ENCODE measurements at places on chromosomes 7 and 10. TPM values are rescaled to one million over a fixed set of nuclear protein-coding genes. Genes with fewer than 3 reads are reported as not detected.

Gene ACTL6B
- total RNA-seq: not detected

DNA sequence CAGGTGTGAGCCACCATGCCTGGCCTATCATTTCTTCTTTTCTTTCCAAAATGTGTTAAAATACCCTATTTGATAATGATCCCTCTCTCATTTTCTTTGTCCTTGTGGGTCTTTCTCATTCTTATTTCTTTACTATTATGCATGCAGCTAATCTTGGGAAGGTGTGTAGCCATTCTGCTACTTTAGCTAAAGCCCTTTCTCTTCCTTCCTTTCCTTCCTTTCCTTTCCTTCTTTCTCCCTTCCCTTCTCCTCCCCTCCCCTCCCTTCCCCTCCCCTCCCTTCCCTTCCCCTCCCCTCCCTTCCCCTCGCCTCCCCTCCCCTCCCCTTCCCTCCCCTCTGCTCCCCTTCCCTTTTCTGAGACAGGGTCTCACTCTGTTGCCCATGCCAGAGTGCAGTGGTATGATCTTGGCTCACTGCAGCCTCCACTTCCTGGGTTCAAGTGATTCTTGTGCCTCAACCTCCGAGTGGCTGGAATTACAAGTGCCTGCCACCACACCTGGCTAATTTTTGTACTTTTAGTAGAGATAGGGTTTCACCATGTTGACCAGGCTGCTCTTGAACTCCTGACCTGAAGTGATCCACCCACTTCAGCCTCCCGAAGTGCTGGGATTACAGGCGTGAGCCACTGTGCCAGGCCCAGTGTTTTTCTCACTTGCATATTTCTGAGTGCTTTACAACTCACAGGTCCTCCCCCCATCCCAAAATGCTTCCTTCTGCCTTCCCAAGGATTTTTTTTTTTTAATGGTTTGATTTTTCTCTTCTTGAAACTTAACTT, 42.3 kb downstream of the HIP1 start:
- no peaks in the 10 kb centered on the region for H3K36me3 ChIP-seq
- H3K4me3 ChIP-seq: no peak overlapping the region
- DNase-seq: no peak
- H3K27ac ChIP-seq: no peak overlapping the region
- no peaks in the 10 kb centered on the region for H3K27me3 ChIP-seq
- no peaks in the 10 kb centered on the region for H3K4me1 ChIP-seq

DNA sequence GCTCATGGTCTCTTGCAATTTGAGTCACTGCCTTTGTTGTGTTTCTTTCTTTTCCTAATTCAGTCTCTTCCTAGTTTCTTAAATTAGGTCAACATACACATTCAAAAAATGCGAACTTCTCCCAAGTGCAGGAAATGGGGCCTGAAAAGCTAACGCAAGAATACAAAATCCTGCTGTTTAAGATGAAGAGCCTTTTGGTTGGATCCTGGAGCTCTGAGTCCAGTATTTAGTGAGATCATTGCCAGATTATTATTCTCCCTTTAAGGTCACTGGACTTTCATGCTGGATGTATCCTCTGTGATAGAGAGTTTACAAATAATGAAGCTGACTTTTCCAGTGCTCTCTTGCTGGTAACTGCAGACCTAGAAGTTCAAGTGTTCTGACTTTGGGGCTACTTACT, 401.9 kb upstream of the MKI67 start:
- H3K4me1 ChIP-seq: no peaks in the 10 kb centered on the region
- peaks cover 43% of the 10 kb centered on the region for H3K27me3 ChIP-seq
- H3K36me3 ChIP-seq: no peaks in the 10 kb centered on the region
- H3K27ac ChIP-seq: no peak overlapping the region
- no peak overlapping the region for H3K4me3 ChIP-seq

DNA sequence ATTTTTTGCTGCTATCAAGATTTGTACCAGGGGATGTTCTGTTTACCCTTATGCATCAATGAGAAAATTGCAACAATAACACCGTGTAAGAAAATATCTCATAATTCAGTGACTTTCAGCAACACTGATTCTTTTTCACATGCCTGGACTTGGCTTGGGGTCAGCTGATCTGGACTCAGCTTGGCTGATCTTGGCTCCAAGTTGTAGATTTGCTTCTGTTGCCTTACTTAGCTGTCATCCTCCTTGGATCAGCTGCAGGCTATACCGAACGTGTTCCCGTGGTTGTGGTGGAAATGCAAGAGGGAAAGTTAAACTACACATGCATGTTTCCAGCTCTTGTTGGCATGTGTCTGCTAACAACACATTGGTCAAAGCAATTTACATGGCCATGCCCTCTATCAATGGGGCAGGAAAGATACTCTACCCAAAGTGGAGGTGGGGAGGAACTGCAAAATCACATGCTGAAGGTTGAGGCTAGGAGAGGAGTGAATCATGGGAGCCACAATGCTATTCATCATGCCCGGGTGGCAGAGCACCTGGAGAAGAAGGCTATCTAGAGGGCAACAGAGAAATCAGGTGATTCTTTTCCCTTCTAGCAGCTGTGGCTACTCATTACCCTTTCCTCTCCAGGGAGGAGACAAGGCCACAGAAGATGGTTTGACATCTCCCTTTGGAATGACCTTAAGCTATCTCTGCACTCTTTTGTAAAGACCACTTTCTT, 1276.3 kb upstream of the AUTS2 start:
- no peaks in the 10 kb centered on the region for H3K36me3 ChIP-seq
- no peaks in the 10 kb centered on the region for H3K27me3 ChIP-seq
- H3K4me3 ChIP-seq: no peak overlapping the region
- H3K27ac ChIP-seq: peak overlapping the region; percentile 49
- peaks cover 24% of the 10 kb centered on the region for H3K4me1 ChIP-seq

- H3K27ac ChIP-seq: no peak overlapping the region
- peaks cover 6% of the 10 kb centered on the region for H3K4me1 ChIP-seq
- no peak overlapping the region for H3K4me3 ChIP-seq
- H3K36me3 ChIP-seq: no peaks in the 10 kb centered on the region
Measured at GRCh38 chr7:151877911-151878835, 1.3 kb upstream of the PRKAG2 start.

Gene PAPOLB
- not detected for total RNA-seq

DNA sequence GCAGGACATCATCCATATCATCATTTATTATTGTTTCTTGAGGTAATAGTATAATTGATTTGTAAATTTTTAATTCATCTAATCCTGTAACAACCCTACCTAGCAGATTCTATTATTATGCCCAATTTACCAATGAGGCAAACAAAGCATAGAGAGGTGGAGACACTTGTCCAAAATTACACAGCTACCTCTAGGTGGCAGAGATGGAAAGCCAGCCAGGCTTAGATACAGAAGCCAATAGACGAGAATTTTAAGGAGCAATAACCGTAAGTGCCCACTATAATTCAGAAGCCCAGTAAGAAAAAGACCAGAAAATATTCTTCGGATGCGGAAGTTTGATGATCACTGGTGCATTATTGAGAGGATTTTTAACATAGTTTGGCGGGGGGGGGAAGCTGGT, 54.0 kb downstream of the ANK3 start:
- H3K27ac ChIP-seq: no peak overlapping the region
- DNase-seq: no peak
- H3K36me3 ChIP-seq: no peaks in the 10 kb centered on the region
- H3K4me3 ChIP-seq: no peak overlapping the region
- no peaks in the 10 kb centered on the region for H3K4me1 ChIP-seq

All from PC-9 (cell line).